Activated CD4-positive, alpha-beta memory T cell treated with anti-CD3 and anti-CD28 coated beads for 36 hours (primary cell): ENCODE measurements at places on chromosomes 7 and 10.
A peak's percentile ranks its signal among the peaks of the same experiment; 100 is the strongest.

- peaks cover 21% of the 10 kb centered on the region for H3K27me3 ChIP-seq
- H3K36me3 ChIP-seq = no peaks in the 10 kb centered on the region
- H3K4me3 ChIP-seq = no peak overlapping the region
- H3K4me1 ChIP-seq = no peaks in the 10 kb centered on the region
Measured at GRCh38 chr10:77630507-77630848, 7.1 kb downstream of the KCNMA1 start.

GRCh38 chr10:132811891-132812481 lies 26.0 kb upstream of the NKX6-2 start:
- H3K27ac ChIP-seq = no peak overlapping the region
- no peak overlapping the region for H3K4me3 ChIP-seq
- peaks cover 4% of the 10 kb centered on the region for H3K27me3 ChIP-seq

DNA sequence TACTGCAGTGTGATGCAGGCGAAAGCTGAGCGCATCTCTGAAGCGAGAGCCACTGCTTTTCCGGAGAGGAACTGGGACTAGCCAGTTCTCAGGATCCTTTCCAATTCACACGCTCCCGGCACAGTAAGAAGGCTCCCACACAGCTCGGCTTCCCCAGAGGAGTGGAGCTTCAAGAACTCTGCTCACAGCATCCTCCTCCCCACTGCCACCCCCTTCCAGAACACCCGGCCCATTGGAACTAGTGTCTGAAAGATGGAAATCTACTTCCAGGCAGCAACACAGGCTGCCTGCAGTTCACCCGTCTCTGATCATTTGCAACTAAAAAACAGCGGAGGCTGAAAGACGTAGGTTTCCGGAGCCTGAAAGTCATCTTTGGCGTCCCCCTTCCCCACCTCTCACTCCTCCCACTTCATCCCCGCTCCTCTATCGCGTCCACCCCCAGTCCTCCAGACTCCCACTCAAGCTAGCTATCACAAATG lies at the start of gene DGKB:
Gene DGKB (minus strand): TSS at position 163 of the 479 bp plus-strand sequence.
- no peaks in the 10 kb centered on the region for H3K4me1 ChIP-seq
- DNase-seq = no peak
- no peak within 1 kb of the TSS for H3K27ac ChIP-seq
- H3K27me3 ChIP-seq = no peaks in the 10 kb centered on the region

DNA sequence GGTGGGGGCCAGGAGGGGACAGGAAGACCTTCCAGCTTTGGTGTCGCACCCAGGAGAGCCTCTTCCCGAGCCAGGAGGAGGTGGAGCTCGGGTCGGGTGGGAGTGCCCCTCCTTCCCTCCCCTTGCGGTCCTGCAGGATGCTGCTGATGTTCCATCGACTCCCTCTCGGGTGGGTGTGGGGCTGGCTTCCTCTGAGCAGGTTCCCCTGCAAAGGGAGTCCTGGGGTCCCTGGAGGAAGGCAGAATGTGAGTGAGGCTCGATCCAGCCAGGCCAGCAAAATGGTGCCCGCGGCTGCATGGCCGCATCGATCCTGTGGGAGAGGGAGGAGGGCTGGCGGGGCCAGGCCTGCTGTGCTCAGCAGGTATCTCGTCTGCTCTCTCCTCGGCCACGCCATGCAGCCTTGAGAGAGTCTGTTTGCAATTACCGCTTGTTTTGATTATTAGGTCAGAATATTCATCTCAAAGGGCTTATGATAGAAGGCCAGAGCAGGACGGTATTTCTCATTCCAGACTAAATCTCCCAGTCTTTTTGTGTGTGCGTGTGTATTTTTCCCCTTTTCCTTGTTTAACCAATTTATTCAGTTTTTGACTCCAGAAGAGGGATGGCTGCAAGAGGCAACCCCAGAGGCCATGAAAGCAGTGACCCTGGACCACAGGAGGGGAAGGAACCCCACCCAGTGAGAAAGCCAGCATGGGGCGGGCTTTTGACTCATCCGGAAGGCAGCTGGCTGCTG lies 137.3 kb upstream of the ZMIZ1 start:
- H3K27me3 ChIP-seq = no peaks in the 10 kb centered on the region
- no peaks in the 10 kb centered on the region for H3K4me1 ChIP-seq
- H3K36me3 ChIP-seq = no peaks in the 10 kb centered on the region
- no peak overlapping the region for H3K27ac ChIP-seq
- DNase-seq = no peak
- no peak overlapping the region for H3K4me3 ChIP-seq

DNA sequence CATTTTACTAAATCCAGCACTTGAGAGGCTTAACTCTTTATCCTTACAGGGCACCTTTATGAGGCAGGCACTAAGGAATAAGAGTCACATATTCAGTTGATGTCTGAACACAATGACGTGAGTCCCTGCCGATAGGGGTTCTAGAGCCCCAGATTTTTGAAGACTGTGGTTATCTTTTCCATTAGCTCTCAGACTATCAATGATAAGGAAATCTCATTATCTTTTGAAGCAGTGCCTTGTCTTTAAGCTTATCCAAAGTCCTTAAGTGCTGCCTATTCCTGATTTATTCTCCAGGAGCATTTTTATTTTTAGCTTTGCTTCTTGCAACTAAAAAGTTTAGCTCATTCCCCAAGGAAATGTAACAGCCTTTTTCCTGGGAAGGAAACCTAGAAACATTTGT lies 444.1 kb upstream of the LRRN3 start:
- no peaks in the 10 kb centered on the region for H3K27me3 ChIP-seq
- DNase-seq = no peak
- H3K4me3 ChIP-seq = no peak overlapping the region

DNA sequence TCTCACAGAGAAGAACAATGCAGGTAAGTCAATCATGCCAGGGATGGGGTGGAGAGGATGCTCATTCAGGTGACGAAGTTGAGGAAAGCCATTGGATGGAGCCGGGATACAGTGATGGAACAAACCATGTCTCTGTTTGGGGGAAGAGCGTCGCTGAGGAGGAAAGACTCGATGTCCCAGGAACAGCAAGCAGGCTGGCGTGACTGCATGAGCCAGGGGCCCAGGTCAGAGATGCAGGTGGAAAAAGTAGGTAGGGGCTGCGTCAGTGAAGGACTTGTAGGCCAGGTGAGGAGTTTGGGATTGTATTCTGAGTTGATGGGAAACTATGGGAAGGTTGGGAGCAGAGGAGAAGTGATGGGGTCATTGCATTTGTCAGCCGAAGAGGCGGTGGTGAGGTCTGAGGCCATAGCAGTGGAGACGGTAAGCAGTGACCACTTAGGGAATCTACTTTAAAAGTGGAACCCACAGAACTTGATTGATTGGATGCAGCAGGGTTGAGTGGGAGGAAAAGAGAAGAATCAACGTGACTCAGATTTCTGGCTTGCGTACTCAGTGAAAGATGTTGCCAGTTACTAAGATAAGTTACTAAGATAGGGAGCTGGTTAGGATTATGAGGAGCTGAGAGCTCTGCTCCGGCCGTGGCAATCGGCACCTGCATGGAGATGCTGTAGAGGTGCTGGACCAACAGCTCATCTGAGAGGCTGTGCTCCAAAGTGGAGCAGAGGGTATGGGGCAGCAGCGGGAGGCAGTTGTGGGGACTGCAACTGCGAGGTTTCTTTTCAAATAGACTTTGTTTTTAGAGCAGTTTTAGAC lies 12.5 kb upstream of the IL2RA start:
- peak; percentile 62 for DNase-seq
- H3K27me3 ChIP-seq = peaks cover 3% of the 10 kb centered on the region
- H3K4me3 ChIP-seq = peak overlapping the region; percentile 73
- peak overlapping the region; percentile 82 for H3K27ac ChIP-seq
- H3K4me1 ChIP-seq = peaks cover 71% of the 10 kb centered on the region

- peaks cover 77% of the 10 kb centered on the region for H3K36me3 ChIP-seq
- H3K4me3 ChIP-seq = peak overlapping the region; percentile 53
- DNase-seq = peak; percentile 61
- H3K27ac ChIP-seq = peak overlapping the region; percentile 93
Measured at GRCh38 chr7:50367100-50367499, 62.6 kb downstream of the IKZF1 start.
